ENCODE measurements at places on chromosomes 1 and 21.

DNA sequence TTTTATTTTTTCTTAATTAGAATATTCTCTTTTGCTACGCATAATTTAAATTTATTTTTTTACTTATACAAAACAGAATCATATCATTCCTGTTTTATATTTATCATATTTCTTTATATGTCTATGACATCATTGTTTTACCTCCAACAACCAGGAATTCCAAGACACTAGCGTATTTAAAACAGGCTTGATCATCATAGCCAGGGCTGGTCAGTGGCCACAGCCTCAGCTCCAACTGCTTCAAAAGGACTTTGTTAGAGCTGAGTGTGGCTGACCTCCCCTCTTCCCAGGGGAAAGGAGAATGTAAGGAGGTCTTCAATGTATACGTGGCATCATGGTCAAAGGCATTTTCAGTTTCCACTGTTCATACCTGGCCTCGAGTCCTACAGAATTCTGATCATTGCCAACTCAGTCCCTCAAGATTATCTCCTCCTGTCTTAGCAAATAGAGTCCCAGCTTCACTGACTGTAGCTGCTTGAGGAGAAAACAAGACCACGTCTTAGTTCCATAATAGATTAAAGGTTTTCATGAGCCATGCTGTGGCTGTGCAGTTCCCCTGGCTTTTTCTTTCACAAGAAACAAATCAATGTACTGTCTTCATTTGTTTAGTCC is 444.0 kb downstream of the PTPRC start:
- DNase-seq, result no peak

- DNase-seq, result no peak
These were observed 54.4 kb upstream of the HAO2 start for GRCh38 chr1:119314001-119314796.

- no peak for DNase-seq
These were observed 115.5 kb downstream of the LRRC53 start for GRCh38 chr1:74396933-74397332.

- no peak for DNase-seq
These were observed 59.1 kb upstream of the ZNF648 start for GRCh38 chr1:182120411-182121258.

DNA sequence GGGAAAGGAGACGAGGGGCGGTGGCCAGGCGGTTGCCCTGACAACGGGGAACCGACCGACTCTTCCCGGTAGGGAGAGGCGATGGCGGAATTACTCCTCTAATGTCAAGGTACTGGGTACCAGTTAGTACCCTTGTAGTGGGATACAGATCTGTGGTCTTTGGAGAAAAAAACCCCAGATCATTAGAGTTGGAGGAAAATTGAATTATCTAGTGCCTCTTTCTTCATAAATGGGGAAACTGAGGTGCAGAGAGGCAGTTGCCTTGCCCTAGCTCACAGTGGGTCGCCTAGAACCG is 545 bp upstream of the PEF1 start:
- no peak for DNase-seq

DNA sequence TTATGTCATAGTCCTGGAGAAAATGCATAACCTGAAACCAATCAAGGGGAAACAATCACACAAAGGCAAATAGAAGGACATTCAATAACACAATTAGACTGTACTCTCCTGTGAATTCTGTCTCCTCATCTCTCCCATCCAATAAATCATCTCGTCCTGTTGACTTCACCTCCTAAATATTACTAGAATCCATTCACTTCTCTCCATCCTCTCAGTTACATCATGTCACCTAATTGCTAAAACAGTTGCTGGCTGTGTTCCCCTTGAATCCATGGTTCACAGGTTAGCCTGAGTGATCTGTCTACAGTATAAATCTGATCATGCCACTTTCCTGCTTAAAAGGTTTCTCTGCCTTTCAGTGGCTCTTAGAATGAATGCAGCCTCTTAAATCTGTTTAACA is 220.2 kb downstream of the TGFB2 start:
- no peak for DNase-seq

GRCh38 chr1:145891587-145892485 is 6.2 kb upstream of the ANKRD35 start:
- DNase-seq, result peak; percentile 99

DNA sequence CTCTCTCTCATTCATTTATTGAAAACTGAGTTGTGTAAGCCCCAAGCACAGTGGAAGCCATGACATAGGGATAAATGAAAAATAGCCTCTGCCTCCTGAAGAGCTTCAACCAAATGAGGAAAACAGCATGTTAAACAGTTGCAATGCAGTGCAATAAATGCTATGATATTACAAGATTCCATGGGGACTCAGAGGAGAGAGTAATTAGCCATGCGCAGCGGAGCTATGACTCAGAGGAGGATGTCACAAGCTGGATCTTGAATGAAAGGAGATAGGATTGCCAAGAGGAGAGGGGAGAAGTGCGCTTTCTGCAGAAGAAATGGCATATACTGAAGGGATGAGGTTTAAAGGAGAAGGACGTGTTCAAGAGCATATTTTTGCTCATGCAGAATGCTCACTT is 231.3 kb upstream of the PLXNA2 start:
- DNase-seq, result peak; percentile 26

- no peak for DNase-seq
These were observed 6.4 kb downstream of the SELENON start for GRCh38 chr1:25806418-25806817.

GRCh38 chr1:21324368-21325141 is 34.3 kb upstream of the ECE1 start:
- peak; percentile 84 for DNase-seq

DNA sequence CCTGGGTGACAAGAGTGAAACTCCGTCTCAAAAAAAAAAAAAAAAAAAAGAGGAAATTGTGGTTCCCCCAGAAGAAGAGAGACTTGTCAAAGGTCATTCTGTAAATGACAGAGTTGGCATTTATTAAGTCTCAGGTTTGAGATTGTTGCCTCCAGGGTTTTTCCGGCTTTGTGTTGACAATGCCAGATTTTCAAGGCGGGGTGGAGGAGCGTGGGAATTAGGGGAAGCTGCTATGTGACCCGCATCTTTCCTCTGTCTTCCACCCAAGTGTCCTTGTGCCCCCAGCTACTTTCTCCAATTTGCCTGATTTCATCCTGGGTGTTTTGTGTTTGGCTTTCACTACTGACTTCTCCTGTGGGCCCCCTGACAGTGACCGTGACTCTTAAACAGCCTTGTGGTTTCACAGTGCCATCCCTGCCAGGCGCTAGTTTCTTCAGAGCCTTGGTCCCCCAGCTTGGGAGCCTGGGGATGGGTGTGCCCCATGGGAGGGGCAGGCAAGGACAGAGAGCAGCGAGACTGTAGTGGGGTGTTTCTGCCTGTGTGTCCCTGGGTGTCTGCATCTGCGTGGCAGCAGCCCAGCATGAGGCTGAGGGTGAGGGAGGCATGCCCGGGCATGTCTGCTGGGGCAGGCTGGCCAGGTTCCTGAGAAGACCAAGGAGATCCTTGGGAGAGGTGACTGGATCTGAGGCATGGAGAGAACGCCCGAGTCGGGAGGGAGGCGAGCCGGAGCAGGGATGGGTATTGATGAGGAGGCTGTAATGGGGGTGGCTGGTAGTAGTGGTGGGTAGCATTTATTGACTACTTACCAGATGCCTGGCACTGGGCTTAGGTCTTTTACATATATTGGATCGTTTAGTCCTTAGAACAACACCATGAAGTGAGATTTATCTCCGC is 46.3 kb downstream of the IER5 start:
- DNase-seq, result no peak

DNA sequence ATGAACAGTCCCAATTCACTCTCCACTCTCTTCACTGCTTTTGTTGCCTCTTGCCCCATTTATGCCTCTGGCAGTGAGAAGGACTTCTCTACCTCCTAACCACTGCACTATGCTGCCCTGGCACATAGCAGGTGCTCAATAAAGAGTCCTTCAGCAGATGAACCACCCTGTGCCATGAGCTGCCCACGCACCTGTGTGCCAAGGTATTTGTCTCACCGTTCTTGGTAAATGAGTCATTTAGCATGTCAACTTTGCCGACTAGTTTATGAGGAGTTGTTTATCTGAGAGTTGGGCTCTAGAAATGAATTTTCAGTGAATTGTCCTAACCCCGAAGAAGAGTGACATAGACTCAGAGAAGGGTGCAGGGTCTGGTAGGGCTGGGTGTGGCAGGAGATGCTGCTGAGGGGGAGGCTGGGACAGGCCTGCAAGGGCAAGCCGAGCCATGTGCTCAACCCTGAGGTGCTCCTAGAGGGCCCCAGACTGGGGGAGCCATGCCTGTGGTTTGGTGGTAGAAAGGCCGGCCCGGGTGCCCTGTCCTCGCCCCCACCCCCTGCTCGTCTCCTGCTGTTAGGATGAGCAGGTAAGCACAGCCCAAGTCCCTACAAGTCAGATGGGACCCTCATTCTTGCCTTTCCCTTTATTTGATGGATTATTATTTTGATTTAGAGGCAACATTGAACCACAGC is 654.5 kb downstream of the MATN1 start:
- DNase-seq, result no peak

GRCh38 chr1:4531842-4532241 is 122.6 kb upstream of the AJAP1 start:
- DNase-seq, result no peak

- DNase-seq, result no peak
These were observed 27.3 kb downstream of the GPR157 start for GRCh38 chr1:9101510-9102146.

Measured in fibroblast of skin of left quadriceps (primary cell).